ENCODE measurements at places on chromosomes 16 and 17.

- no peak for DNase-seq
Observed at GRCh38 chr16:86833136-86833535, 254.8 kb downstream of the FOXL1 start.

- DNase-seq, result no peak
Observed at GRCh38 chr17:27511168-27511883, 55.1 kb downstream of the KSR1 start.

DNA sequence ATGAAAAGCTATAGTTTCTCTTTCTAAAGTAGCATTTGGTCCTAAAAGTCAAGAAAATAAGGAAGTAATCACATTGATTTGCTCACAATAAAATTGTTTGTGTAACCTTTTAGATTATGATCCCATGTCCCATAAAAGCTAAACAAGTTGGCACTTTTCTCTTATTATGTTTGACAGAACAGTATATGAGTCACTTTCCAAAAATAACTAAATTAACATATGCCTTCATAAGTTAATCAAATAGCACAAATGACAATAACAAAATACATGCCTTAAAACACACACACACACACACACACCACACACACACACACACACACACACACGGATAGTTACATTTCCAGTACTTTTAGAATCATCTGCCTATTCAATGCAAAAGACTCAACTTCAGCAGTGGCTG, 2.8 kb downstream of the MED13 start:
- no peak for DNase-seq

- DNase-seq, result no peak
Observed at GRCh38 chr17:57586742-57587141, 158.4 kb downstream of the CCDC182 start.

GRCh38 chr16:71569621-71570020, 7.3 kb downstream of the TAT start:
- no peak for DNase-seq

- DNase-seq, result no peak
Observed at GRCh38 chr17:13787636-13788035, 185.9 kb upstream of the HS3ST3A1 start.

Measured in stimulated activated CD4-positive, alpha-beta T cell treated with anti-CD3 and anti-CD28 coated beads, Interleukin-1b, Interleukin-23, amount 100 ng/mL, for 1 hour (primary cell).